A549 treated with CpdA at 1 μM for 4 hours (cell line): ENCODE measurements at places on chromosomes 1 and 21. TPM values are rescaled to one million over a fixed set of nuclear protein-coding genes. Genes with fewer than 3 reads are reported as not detected.

ACKR1 gene
- total RNA-seq: not detected in 5 replicates

OR2L8 gene
- not detected in 5 replicates for total RNA-seq

CC2D1B gene
- 16.6 to 19.1 TPM (median 16.9 TPM) in 5 replicates for total RNA-seq

FAAP20 gene
- 35.5 to 61.6 TPM (median 60.0 TPM) in 5 replicates for total RNA-seq

GJA9 gene
- total RNA-seq: 0.06 TPM in 1 of 5 replicates, not detected in the others

CYP4A11 gene
- total RNA-seq: not detected in 5 replicates

TMEM81 gene
- 2.4 to 3.9 TPM (median 2.8 TPM) in 5 replicates for total RNA-seq

S100A4 gene
- 1,624 to 1,839 TPM (median 1,665 TPM) in 5 replicates for total RNA-seq

AADACL4 gene
- total RNA-seq: not detected in 5 replicates

ZNF672 gene
- total RNA-seq: 15.2 to 25.5 TPM (median 24.4 TPM) in 5 replicates

FCGR3A gene
- total RNA-seq: not detected in 5 replicates

CLCA1 gene
- not detected in 5 replicates for total RNA-seq

ZBTB8A gene
- 2.9 to 3.9 TPM (median 3.4 TPM) in 5 replicates for total RNA-seq

CTNNBIP1 gene
- 6.4 to 10.7 TPM (median 9.1 TPM) in 5 replicates for total RNA-seq

KIAA0319L gene
- 12.5 to 17.8 TPM (median 15.5 TPM) in 5 replicates for total RNA-seq

ZC3H12A gene
- 12.9 to 20.1 TPM (median 16.6 TPM) in 5 replicates for total RNA-seq
